Stimulated activated CD4-positive, alpha-beta T cell treated with anti-CD3 and anti-CD28 coated beads, Interleukin-15, amount 100 ng/mL, for 1 hour (primary cell): ENCODE measurements at places on chromosomes 4 and X.

- no peak for DNase-seq
Observed at GRCh38 chr4:57080781-57081650, 29.2 kb downstream of the IGFBP7 start.

GRCh38 chr4:138399081-138399480, 156.9 kb upstream of the SLC7A11 start:
- DNase-seq: no peak

- DNase-seq: no peak
Observed at GRCh38 chr4:141659539-141659938, 23.2 kb downstream of the IL15 start.

GRCh38 chrX:22015139-22015750, 16.9 kb upstream of the PHEX start:
- no peak for DNase-seq

DNA sequence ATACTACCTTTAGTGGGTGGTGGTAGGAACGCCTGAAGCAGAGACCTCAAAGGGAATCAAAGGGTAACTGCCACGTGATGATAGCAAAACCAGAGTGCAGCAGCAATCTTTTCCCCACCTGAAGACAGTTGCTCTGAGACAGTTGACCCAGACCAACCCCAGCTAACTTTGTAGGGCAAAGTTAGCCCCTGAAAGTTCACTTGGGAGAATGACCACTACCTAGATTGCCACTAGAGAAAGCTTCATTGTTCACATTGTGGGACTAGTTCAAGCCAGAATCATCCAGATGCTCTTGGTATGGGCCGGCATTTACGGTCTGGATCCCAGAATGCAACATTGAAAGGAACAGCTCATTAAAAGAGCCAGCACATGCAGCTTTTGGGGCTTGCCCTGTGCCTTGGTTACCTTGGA, 4.1 kb downstream of the SEPTIN6 start:
- no peak for DNase-seq

DNA sequence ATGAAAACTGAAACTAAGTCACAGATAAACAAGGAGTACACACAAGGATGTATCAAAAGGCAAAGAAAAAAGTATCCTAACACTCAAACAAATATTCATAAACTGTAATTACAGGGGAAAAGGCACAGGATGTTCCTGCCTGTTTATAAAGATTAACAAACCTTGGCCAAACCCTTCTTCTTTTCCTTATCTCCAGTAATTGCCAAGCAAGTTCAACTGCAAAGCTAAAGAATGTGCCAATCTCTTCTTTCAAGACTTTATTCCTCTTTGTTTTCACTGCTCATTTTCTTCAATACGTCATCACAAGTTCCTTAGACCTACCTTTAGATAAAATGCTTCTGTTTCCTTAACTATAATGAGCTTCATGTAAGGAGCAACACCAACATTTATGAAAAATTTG, 171.2 kb downstream of the AMELX start:
- DNase-seq: no peak

DNA sequence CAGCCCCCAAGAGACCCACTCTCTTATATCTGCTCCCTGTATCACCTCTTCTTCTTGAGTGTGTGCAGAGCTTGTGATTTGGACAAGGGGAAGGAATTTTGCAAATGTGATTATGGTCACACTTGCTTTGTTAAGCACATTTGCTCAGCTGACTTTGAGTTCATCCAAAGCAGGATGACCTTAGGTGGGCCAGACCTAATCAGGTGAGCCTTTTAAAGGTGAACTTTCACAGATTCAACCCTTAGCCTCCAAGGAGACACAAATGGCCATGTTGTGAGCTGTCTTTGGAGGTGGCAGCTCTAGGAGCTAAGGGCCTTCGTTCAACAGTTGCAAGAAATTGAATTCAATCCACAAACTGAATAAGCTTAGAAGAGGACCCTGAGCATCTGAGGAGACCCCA, 147.8 kb downstream of the DEFB131A start:
- no peak for DNase-seq

DNA sequence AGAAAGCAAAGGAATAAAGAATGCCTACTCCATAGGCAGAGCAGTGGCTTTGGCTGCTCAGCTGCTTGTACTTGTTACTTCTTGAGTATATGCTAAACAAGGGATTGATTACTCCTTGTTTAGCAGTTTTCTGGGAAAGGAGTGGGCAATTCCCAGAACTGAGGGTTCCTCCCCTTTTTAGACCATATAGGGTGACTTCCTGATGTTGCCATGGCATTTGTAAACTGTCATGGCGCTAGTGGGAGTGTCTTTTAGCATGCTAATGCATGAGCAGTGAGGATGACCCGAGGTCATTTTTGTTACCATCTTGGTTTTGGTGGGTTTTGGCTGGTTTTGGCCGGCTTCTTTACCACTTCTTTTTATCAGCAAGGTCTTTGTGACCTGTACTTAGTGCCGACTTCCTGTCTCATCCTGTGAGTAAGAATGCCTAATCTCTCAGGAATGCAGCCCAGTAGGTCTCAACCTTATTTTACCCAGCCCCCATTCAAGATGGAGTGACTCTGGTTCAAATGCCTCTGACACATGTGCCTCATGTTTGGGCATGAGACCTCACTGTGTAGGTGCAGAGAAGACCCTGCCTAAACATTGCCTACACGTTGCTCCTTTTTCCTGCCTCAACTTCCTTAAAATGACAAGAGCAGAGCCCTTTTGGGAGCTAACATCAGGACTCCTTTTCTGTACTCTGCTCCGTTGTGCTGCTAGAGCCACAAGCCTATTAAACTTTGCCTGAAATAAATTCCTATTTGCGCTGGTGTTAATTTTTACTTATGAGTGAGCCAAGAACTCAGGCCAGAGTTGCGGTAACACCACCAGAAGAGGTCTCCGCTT, 21.0 kb upstream of the UBA6 start:
- no peak for DNase-seq

DNA sequence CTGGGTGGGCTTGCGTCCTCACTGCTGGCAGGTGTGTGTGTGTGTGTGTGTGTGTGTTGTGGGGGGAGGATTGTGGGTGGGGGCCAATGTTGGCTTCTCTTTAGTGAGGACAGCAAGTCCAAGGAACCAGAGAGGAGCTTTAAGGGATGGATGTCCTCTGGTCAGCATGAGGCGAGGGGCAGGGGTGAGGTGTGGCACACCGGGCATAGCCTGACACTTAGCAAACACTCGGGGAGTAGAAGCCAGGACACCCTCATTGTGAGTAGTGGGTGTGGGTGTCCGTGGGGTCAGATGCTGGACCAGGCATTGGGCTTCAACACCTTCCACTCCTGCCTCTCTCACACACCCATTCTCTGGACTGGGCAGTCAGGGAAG, 2.8 kb downstream of the SORCS2 start:
- no peak for DNase-seq

- no peak for DNase-seq
Observed at GRCh38 chrX:97060020-97060419, 176.3 kb downstream of the RPA4 start.

- DNase-seq: no peak
Observed at GRCh38 chr4:153555730-153556434, 89.7 kb downstream of the TMEM131L start.

- DNase-seq: no peak
Observed at GRCh38 chrX:13220916-13221315, 98.9 kb downstream of the ATXN3L start.

GRCh38 chrX:123455693-123456092, 271.6 kb downstream of the GRIA3 start:
- DNase-seq: no peak

GRCh38 chrX:33188286-33188685, 23.1 kb downstream of the DMD start:
- no peak for DNase-seq

GRCh38 chr4:13539047-13539618, 5.2 kb downstream of the NKX3-2 start:
- no peak for DNase-seq

GRCh38 chr4:61866378-61867030, 666.4 kb downstream of the ADGRL3 start:
- DNase-seq: no peak

- no peak for DNase-seq
Observed at GRCh38 chrX:150664290-150664689, 28.9 kb upstream of the MTMR1 start.

GRCh38 chr4:6372649-6373525, 99.5 kb downstream of the PPP2R2C start:
- DNase-seq: no peak

DNA sequence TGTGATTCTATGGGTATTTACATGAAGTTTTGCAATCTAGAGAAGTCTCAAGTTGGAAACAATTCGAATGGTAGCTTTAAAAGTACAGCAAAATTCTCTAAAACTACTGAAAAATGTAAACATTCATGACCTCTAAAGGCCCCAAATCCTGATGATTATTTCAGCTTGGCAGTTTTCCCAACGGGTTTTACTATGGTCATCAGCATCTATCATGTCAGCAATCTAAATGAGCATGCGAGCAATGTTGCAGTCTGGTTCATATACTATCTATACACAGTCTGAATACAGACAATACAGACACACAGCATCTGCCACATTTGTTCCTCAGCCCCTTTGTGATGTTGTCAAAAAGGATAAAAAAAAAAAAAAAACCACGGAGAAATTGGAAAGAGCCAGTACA, 790.3 kb upstream of the HTR2C start:
- DNase-seq: no peak

DNA sequence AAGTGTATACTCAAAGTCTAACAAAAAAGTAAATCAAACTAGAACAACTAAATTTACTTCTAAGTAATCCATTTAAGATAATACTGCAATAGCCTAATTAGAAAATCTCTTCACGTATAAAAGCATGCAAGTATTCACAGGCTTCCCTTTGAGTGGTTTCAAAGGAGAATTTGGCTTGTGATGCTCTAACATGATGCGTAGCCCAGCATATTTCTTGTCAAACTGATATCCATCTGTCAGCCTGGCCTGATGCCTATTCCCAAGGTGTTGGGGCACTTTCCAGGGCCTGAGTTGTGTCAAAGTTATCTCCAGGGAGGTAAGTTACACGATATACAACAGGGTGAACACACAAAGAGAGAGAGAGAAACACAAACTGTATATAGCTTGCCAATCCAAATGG, 287.0 kb upstream of the MAGEB18 start:
- DNase-seq: no peak

GRCh38 chr4:129455482-129455881, 359.5 kb downstream of the C4orf33 start:
- no peak for DNase-seq

- DNase-seq: no peak
Observed at GRCh38 chr4:162406637-162407365, 243.0 kb upstream of the FSTL5 start.

DNA sequence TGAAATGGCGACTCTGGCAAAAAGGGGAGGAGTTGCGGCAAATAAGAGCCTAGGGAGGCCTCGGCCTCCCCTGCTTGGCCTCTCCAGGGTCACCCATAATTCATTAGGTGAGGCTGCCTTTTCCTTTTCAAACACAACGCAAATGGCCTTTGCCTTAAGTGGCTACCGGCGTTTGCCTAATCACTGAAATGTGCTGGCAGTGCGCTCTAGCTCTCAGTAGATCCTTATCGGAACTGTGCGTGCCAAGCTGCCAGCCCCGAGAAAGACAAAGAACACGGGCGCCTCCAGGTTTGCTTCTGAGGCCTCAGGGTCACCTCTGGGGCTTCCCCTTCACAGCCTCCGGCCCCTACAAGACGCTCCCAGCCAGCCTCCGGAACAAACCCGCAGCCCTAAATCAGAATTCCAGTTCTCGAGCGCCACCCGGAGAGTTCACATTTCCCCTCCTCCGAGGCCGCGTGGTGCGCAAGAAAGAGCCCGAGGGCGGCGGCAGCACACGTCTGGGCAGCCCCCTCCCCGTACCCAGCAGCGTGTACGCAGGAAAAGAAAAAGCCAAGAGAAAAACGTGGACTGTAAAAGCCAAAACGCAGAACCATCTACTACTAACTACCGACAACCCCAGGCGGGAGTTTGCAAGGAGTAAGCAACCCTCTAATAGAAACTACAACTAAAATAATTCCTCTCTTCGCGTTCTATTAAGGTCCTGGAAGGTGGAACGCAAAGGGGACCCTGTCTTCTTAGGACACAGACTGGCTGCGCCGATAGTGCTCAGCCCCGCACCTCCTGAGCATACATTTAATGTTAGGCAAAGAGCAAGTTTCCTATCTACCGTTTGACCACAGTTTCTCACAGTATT, 76.5 kb upstream of the BCOR start:
- DNase-seq: peak; percentile 52

- DNase-seq: no peak
Observed at GRCh38 chr4:38621028-38621684, 42.8 kb upstream of the KLF3 start.

GRCh38 chr4:184288451-184289178, 70.9 kb upstream of the ENPP6 start:
- DNase-seq: no peak

DNA sequence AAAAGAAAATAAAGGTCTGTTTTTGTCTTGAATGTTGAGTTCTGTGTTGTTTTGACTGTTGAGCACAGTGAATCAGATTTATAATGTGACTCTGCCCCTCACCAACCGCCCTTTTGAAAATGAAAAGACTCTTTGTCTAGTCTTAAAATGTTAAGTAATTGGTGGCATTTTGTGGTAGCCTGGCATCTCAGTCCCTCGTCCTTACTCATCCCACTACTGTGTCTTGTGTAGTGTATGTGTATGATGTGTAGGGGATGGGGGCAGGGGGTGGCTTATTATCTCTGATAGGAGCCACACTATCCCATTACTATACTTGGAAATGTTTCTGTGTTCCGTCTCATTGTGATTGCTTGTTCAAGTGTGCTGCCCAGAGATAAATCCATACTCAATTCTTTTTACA, 12.2 kb downstream of the KLHL34 start:
- no peak for DNase-seq

GRCh38 chrX:17848545-17849265, 12.4 kb downstream of the RAI2 start:
- no peak for DNase-seq

DNA sequence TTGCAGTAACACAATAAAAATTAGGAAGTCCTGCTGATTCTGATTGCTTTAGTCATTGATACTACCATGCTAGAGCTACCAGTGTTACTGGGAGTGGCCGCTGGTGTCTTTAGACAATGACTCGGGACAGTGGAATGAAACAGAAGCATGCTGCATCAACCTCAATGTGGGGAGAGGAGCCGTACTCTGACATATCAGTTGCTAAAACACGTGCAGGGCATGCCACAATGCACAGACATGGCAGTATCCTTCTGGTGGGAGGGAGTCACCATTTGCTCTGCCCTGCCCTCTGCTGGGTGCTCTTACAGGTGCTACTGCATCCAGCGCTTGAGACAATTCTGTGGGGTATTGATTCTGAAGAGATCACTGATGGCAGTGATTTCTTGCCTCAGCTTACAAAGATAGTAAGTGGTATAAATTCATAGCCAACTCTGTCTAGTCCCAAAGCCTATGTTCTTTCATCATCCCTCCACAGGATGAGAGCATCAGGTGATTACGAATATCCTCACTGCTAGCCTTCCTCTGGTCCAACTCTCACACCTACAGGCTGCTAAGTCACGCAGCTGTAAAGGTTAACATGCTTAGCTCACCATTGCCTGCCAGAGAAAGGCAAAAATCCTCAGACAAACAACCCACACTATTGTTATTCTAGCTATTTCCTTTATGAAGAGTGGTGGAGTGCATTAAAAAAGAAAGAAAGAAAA, 43.7 kb downstream of the NSG1 start:
- no peak for DNase-seq

- DNase-seq: no peak
Observed at GRCh38 chrX:49266523-49267445, 2.3 kb upstream of the FOXP3 start.

- no peak for DNase-seq
Observed at GRCh38 chrX:10636337-10636736, 16.0 kb upstream of the MID1 start.
